ENCODE measurements at places on chromosomes 4 and X. TPM values are rescaled to one million over a fixed set of nuclear protein-coding genes. Genes with fewer than 3 reads are reported as not detected.

JAKMIP1 gene
- total RNA-seq: not detected

GRCh38 chr4:123408471-123409084, 12.0 kb downstream of the SPRY1 start:
- DNase-seq: no peak

DNA sequence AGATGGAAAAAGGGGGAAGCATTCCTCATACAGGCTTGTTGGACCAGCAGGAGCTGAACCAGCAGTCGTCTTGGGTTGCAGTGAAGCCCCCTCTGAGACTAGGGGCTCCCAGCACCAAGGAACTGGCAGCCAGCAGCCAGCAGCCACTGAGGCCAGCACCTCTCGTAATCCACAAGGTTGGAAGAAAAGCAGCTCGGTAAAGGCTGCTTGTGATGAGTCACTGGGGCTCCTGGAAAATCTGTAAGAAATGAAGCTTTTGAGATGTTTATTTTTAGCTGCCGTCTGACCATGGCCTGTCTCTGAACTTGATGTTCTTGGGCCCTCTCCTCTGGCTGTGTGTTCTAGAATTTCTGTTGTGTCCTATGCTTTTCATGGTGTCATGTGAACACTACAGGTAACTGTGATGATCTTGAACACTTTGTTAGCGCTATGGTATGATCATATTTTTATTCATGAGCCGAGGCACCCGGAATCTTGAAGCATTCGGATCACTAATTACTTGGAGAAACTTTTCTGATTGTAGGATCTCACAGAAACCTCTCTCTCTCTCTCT, 18.6 kb downstream of the CLCN4 start:
- DNase-seq: no peak

DNA sequence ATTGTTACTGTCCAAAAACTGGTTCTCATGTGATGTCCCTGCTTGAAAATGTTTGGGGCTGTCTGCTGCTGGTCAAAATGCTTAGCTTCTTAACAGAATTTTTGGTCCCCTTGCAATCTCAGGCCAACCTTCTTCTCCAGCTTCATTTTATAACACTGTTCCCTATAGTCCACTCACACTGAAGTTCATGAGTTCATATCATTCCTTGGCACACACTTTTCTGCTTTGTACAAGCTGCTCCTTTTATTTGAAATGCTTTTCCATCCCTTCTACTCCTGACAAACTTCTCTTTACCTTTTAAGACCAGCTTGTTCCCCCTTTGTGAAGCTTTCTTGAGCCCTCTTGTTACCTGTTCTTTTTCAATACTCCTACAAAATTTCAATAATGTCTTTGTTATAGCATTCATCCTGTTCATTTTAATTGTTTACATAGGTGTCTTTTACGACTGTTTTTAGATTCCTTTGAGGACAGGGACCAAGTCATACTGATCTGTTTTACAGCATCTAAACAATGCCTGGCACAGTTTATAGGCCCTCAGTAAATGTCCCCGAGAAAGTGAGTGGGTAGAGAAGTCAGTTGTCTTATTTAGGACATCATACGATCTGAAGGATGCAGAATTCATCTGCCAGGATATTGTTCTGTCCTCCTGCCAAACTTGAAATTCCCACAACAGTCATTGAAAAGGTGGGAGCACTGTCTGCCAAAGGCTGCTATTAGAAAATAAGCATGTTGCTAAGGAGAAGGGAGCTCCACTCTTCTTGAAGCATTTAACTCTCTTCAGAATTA, 134.4 kb upstream of the BMPR1B start:
- DNase-seq: no peak

- DNase-seq: no peak
These were observed 441.9 kb downstream of the SPRY1 start for GRCh38 chr4:123838474-123838873.

GRCh38 chrX:115363372-115363771, 73.9 kb downstream of the LUZP4 start:
- no peak for DNase-seq

GRCh38 chrX:16827225-16827624, 41.0 kb downstream of the TXLNG start:
- DNase-seq: no peak

- DNase-seq: no peak
These were observed 41.1 kb downstream of the UCHL1 start for GRCh38 chr4:41297832-41298231.
